ENCODE measurements at places on chromosomes 4 and X.

- no peak for DNase-seq
These were observed 1848.9 kb upstream of the TENM3 start for GRCh38 chr4:180394312-180394711.

DNA sequence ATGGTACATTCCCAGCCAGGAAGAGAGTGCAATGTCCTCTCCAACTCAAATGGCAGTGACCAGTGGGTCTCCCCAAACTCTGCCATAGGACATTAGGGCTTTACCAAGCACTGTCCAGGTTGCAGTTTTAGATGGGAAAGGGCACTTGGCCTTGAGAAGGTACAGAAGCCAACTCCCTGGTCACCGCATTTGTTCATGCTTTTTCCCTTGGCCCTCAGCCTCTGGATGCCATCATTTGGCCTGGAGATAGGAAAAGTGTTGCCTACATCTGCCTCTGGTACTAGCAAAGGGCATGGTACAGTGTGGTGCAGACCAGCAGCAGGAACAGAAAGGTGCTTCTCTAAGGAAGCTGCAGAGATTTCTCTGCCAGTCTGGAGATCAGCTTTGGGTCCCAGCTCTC lies 93.8 kb downstream of the MAMLD1 start:
- no peak for DNase-seq

GRCh38 chr4:119679251-119679650 lies 50.6 kb upstream of the PDE5A start:
- DNase-seq = no peak

GRCh38 chr4:52572936-52573485 lies 86.1 kb downstream of the USP46 start:
- DNase-seq = no peak

GRCh38 chr4:110332483-110332882 lies 134.1 kb upstream of the ELOVL6 start:
- no peak for DNase-seq

DNA sequence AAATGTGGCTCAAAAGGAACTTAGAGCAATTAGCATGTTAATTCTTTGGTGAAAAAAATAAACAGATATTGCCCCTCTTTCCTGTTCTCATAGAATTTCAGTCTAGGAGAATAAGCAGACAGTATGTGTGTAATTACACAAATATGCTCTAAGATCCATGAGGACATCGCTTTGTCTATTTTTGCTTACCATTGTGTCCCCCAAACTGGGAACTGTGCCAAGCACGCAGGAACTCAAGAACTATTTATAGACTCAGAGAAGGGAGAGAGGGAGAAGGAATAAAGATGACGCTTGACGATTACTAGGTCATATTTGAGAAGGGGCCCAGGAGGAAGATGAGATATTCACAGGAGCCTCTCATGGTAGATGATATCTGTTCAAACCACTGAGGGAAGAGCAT lies 692.6 kb downstream of the RAB28 start:
- DNase-seq = no peak

GRCh38 chr4:75497133-75497532 lies 17.1 kb downstream of the RCHY1 start:
- no peak for DNase-seq

Data from activated B cell treated with CpG ODN at 0.5 μM for 24 hours (primary cell).